Fibroblast of skin of right quadriceps (primary cell): ENCODE measurements at places on chromosomes 5 and 9.

DNA sequence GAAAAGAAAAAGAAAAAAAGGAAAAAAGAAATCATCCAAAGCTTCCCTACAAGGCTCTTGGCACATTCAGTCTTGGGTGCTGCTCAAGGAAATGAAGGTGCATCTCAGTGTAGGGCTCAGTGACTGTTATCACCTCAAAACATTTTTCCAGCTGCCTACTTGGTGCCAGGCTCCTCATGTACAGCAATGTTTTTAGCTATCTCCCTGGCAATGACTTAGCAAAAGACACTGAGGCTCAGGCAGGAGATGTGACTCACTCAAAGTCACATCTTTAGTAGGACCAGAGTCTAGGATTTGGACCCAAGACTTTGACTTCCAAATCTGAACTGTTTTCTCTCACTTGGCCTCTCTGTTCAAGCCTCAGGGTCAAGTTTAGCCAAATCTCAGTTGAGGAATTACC is 264.2 kb downstream of the CRB2 start:
- no peak for DNase-seq

DNA sequence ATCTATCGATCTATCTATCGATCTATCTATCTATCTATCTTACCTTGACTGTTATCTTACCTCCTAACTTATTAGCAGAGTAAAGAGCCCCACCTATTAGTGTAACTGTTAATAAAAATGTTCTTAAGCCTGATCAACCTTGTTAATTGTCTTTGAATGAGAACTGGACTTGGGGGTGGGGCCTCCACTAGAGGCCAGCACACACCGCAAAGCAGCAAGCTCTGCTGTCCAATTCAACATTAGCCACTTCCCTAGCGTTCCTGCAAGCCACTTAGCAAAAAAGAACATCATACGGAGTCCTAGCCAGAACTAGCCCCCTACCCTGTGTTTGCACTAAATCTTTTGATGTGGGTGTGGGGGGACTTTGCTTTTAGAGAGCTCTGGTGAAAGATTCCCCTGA is 515.8 kb downstream of the KDM4C start:
- no peak for DNase-seq

DNA sequence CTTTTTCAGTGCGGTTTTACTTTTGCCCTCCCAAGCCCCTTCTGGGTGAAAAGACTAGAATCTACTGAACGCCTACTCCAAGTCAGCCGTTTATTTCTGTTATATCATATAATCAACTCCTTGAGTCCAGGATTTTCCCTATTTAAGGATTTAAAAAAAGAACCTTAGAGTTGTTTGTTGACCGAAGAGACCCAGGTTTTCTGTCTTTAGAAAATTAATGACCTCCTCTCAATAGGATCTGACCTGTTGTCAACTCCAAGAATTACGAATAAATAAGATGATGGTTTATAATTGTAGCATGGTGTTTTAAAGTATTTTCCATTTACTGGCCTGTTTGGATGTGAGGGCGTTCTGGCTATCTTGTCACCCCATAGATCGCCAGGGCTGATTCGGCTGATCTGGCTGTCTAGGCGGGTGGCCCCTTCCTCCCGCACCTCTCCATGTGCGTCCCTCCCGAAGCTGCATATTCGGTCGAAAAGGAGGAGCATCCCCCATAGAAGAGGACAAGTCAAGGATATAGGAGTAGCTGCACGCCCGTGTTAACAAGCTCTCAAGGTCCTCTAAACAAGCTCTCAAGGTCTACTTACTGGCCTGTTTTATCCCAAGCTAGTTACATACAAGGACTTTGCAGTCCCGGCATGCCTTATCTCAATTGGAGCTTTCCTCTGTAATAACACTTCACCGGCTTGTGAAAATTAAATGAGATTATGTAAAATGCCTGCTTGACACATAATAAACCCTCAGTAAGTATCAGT is 1.1 kb upstream of the UBAP2 start:
- no peak for DNase-seq

DNA sequence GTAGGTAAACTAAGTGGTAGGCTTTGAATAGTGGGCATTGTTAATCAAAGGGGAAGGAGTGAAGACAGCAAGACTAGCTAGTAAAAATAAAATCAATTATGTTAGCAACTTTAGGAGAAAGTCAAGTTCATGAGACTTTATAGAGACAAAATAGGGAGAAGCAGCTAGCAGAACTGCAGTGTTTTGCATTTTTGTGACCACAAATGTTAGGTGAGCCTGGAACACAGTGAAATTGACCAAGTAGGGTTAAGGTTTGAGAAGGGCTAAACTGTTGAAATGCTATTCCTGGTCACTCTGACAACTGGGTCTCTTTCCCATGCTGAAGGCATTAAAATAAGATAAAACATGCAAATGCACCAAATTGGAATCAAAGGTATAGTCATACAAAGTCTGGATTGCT is 13.0 kb downstream of the SEC61B start:
- DNase-seq, result no peak

GRCh38 chr5:14759744-14760547 is 95.4 kb downstream of the OTULIN start:
- DNase-seq, result no peak

GRCh38 chr5:126446498-126447224 is 23.5 kb downstream of the GRAMD2B start:
- peak; percentile 78 for DNase-seq

GRCh38 chr5:125177340-125177739 is 430.9 kb upstream of the ZNF608 start:
- DNase-seq, result no peak

DNA sequence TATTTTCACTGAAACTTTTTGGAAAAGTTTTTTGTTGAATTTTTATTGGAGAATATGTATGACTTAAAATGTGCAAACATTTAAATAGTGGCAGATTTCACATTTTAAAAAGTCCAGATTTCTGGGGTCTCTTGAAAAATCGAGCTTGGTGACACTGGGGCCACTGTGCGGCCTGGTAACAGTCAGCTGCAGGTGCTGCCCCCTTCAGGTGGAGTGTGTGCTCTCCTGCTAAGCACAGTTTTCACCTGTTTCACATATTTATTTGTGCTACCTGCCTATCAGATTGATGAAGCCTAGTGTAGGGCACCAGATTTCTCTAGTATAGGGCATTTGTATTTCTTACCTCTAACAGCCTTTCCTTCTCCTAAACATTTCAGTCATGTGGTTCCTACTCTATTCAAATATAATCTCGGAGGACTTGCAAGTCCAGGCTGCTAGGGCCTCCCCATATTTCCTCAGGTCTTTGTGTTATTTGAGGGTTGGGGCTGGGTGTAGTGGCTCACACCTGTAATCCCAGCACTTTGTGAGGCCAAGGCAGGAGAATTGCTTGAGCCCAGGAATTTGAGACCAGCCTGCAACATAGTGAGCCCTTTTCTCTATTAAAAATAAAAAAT is 95.8 kb upstream of the KLF9 start:
- DNase-seq, result no peak

GRCh38 chr5:31269259-31269658 is 75.8 kb downstream of the CDH6 start:
- DNase-seq, result no peak

- DNase-seq, result no peak
These were observed 72.2 kb downstream of the RGS3 start for GRCh38 chr9:113535756-113536155.

DNA sequence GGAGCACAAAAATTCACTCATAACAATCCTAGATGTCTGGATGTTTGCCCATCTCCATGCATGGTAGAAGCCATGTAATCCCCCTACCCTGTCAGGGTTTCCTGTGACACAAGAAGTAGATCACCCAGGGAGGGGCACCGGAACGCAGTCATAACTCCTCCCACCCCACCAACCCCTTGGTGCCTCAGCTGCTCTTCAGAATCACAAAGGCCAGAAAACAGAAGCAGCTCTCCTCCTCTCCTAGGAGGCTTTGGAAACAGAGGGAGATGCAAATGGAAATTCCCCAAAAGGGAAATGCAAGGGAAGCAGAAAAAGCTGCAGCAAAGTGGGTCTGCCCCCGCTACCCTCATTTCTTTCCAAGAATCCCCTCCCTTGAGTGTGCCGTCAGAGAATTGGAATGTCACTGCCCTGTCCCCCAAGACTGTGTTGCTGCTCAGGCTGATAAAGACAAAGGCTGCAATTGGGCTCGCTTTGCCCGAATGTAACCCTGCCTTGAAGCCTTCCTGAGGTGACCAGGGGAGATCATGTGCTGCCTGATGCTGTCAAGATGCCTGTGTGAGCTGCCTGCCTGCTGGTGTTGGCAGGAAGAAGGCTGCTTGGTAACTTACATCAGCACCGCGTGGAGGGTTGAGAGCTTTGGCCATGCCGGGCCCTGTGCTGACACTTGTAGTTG is 65.5 kb upstream of the ABCA1 start:
- peak; percentile 78 for DNase-seq

GRCh38 chr9:133701981-133702797 is 36.0 kb downstream of the SARDH start:
- peak; percentile 77 for DNase-seq

- peak; percentile 7 for DNase-seq
These were observed 795.0 kb downstream of the EFNA5 start for GRCh38 chr5:106875591-106876297.

DNA sequence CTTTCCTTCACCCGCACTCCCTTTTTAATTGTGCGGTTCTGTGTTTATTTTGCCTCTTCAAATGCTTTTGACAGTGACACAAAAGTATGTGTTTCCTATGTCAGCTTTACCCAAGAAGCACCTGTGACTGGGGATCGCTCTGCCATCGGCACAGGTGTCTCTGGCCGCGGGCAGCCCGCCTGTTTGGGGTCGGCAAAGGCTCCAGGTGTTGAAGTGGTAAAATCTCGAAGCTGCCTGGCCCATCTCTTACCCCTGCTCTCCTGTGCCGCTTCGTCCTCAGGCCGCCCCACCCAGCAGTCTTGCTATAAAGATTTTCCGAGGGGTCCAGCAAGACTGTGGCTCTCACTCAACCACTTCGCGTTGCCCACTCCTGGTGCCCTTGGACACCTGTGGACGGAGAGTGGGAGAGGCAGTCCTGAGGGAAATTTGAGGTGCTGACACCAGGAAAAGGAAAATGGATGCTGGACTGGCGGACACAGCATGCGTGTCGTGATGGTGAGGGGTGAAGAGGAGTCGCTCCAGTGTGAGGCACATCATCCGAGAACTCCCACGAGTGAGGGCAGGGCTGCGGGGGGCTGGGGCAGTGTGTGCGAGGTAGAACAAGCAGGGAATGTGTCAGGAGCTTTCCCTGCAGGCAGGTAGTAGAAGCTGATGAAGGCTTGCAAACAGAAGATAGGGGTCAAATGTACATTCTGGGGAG is 29.1 kb upstream of the CEP72 start:
- DNase-seq, result no peak

DNA sequence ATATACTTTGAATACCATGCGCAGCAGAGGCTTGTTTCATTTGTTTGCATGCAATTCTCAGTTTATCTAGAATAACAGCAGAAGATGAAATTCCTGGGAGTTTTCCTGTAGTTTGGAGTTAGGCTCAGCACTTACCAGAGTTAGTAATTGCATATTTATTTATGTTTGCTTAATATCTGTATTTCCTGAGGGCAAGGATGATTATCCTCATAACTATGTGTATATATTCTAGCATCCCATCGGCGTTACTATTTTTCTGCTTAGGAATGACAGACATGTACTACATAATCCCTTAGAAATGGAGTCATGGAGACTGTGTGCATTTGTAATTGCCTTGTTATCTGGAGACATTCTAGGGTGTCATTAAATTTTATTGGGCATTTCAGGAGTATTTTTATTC is 1184.8 kb downstream of the DTWD2 start:
- peak; percentile 90 for DNase-seq

DNA sequence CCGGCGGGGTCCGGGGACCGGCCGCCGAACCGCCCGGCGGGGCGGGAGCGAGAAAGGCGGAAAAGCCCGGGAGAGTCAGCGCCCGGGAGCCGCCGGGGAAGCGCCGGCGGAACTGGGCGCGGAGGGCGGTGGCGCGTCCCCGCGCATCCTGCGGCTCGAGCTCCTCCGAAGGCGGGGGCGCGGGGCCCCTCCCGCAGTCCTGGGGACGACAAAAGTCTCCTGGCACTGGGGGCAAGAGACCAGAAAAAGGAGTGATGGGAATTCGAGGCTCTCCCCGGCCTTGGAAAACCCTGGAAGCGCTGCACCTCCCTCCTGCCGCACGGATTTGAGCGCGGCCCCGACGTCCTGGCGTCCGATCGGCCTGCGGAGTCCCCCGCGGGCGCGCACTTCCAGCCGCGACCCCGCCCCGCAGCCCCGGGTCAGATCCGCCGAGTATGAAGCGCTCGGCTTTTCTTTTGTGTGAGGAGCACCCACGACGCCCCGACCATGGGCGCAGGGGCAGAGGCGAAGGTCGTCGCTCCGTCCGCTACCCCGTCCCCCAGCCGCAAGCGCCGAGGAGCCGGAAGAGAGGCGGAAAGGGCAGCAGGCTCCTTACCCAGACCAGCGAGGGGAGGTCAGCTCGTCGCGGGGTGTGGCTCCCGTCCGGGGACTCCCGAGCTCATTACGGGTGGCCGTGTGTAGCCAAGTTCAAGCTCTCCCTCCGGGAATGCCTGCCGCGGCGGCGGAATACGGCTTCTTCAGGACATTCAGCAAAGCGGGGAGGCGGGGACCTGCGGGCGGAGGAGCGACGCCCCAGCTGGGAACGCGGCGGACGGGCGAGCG is at the start of gene EPB41L4A:
TSS of gene EPB41L4A (minus strand) at position 114 of the 822 bp plus-strand sequence. CDS start 238 bp downstream, outside the sequence.
- peak; percentile 5 for DNase-seq

DNA sequence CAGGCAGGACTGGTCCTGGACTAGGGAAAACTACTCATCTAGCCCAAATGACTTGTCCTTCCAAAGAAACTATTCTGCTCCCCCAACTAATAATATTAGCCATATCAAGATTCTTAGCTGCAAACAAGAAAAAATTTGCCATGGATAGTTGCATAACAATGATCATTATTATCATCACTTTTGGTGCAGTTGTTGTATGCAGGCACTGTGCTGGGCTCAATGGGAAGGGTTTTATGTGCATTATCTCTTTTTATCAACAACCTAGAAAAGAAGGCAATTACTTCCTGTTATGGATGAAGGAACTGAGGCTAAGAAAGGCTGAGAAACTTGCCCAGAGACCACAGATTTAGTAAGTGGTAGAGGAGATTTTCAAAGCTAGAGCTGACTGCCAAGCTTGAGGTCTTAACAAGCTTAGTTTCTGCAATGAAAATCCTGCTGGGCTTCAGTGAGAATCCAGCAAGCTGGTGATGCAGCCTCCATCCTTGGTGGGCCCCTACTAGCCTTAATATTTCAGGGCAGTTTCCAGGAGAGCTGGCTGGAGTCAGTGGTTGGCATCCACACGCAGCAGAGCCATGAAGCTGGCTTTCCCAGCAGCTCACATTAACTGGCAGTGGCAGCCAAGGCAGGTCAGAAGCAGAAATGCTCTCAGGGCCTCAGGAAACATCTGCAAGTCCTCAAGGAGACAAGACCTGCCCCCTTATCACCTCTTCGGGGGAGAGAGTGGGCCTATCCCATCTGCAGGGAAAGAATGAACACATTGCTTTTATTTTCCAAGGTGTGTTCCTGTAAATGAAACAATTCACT is 20.5 kb upstream of the MEGF9 start:
- no peak for DNase-seq
